Activated effector memory CD4-positive, alpha-beta T cell treated with Interleukin-2 at 50 U/mL for 16 hours (primary cell): ENCODE measurements at places on chromosomes 4 and X.

DNA sequence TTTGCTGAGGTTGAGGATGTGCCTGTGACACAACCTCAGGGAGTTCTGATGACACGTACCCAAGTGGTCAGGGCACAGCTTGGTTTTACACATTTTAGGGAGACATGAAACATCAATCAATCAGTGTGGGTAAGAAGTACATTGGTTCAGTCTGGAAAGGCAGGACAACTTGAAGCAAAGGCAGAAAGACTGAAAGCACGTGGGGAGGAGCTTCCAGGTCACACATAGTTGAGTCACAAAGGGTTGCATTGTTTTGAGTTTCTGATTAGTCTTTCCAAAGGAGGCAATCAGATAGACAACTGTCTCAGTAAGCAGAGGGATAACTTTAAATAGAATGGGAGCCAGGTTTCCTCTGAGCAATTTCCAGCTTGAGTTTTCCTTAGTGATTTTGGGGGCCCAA, 1910.0 kb upstream of the AGA start:
- DNase-seq, result no peak

DNA sequence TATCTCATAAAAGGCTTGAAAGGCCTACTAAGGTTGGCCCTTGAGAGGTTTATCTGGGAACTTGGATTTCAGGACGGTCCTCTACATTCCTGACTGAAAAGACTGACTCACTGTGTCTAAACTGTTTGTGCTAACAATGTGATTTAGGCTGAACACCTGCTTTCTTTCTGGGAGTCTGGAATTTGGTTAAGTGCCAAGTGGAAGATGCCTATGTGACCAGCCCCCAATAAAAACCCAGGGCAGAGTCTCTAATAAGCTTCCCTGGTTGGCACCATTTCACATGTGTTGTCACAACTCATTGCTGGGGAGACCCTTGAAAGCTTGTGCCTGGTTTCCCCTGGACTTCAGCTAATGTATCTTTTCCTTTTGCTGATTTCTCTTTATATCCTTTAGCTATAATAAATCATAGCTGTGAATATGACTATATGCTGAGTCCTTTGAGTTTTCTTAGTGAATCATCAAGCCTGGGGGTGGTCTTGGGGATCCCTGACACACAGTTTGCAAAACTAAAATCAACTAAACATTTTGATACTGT, 55.1 kb downstream of the GPR82 start:
- no peak for DNase-seq

- no peak for DNase-seq
Measured at GRCh38 chr4:151426513-151426912, 17.5 kb downstream of the FHIP1A start.

DNA sequence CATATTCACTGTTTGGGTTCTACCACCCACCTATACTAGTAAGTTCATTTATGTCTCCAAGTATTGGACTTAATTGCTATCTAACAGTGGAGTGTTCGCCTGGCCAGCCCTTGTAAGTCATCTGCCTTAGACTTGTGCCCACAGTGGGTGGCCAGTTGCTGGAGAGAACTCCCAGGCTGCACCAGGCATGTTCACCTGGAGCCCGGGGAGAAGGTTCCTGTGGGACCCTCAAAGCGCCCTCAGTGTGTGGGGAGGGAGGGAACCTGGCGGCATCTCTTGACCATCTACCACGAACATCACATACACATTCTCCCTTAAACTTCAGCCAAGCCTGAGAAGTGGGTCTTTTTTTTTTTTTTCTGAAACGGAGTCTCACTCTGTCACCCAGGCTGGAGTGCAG, 138.1 kb downstream of the CPZ start:
- no peak for DNase-seq

GRCh38 chr4:14364953-14365536, 637.2 kb upstream of the CPEB2 start:
- no peak for DNase-seq

- DNase-seq, result no peak
Measured at GRCh38 chr4:120753854-120754253, 168.7 kb downstream of the PRDM5 start.

DNA sequence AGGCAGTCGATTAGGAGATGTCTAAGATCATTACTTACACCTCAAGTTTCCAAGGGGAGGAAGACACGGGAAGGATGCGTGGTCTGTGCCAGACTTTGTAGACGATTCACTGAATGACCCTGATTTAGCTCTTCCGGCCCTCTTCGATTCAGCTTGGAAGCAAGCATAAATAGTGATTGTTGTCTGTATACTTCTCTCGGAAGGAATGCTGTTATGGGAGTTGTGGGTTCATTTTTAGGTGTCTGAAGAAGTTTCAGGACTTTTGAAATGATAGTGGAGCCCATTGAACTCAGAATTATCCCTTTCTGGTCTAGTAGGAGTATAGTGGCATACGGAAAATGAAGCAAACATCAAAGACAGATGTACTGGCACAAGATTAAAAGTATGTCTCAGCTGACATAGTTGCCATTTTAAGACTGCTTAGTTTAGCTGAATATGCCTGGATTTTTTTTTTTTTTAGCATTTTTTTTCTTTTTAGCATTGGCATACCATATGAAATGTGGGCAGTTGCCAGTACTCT, 1.0 kb upstream of the ANKRD17 start:
- no peak for DNase-seq

- DNase-seq, result no peak
Measured at GRCh38 chr4:137572647-137573046, 40.4 kb upstream of the PCDH18 start.

DNA sequence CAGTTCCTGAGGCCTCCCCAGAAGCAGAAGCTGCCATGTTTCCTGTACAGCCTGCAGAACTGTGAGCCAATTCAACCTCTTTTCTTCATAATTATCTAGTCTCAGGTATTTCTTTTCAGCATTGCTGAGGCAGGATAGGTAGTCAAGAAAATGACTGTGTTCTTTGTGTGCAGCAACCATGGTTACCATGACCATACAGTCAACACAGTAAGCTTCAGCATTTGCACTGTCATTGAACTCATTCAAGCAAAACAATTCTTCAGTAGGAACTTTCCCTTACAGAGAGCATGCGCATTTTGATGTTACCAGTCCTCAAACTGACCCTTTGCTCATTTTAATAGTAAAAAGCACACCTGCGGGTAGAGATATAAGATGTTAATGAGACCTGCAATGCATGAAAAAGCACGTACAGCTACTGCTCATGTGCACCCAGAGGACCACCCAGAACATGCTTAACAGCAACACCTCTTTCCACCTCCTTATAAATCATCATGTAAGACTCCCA, 180.8 kb downstream of the PRKX start:
- DNase-seq, result no peak

- no peak for DNase-seq
Measured at GRCh38 chr4:177235026-177235425, 74.6 kb upstream of the NEIL3 start.

DNA sequence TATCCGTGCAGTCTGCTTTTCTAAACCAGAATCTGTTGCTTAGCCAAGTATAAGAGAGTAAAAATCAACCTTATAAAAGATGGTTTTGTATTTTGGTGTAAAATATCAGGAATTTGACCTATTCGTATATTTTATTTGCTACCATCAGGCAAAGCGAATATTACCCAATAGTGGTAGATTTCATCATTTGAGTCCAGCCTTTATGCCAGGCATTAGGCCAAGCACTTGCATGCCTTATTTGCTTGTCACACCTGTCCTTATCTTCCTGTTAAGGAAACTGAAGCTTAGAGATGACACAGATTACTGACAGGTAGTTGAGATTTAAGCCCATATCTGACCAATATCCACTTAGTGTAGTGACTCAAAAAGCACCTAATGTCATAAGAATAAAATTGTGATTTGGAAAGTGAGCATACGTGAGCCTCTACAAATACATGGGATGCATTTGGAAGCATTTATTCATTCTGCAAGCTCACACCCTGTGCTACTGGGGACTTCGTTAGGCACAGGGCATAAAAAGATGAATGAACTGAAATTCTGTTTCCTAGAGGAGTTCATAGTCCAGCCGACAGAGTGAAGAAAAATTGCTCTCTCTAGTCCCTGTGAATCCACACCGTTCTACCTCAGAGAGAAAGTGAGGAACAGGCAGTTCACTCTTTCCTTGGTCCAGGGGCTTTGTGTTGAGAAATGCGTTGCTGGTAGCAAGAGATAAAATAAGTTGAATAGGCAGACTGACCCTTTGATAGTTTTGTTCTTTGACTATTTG, 2.3 kb upstream of the RNF212 start:
- DNase-seq, result no peak

- no peak for DNase-seq
Measured at GRCh38 chr4:54543088-54543795, 114.5 kb upstream of the KIT start.

GRCh38 chr4:10983885-10984640, 299.5 kb upstream of the CLNK start:
- DNase-seq, result no peak

- no peak for DNase-seq
Measured at GRCh38 chr4:130031858-130032257, 935.9 kb downstream of the C4orf33 start.

DNA sequence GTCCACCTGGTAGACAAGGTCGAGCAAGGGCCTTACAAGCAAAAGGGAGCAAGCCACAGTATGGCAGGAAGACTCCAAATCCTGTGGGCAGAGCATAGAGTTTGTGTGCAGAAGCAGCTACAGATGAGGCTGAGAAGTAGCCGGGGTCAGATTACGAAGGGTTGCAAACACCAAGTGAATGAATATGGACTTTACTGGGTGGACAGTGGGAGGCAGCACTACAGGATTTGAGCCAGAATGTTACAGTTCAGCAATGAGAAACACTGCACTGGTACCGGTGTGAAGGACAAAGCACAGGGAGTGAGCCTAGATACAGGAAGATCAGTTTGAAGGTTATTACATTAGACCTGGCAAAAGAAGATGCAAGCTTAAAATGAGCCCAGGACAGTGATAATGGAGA, 46.1 kb upstream of the HOPX start:
- DNase-seq, result no peak

GRCh38 chrX:152912106-152912505, 14.2 kb downstream of the ZNF185 start:
- no peak for DNase-seq

DNA sequence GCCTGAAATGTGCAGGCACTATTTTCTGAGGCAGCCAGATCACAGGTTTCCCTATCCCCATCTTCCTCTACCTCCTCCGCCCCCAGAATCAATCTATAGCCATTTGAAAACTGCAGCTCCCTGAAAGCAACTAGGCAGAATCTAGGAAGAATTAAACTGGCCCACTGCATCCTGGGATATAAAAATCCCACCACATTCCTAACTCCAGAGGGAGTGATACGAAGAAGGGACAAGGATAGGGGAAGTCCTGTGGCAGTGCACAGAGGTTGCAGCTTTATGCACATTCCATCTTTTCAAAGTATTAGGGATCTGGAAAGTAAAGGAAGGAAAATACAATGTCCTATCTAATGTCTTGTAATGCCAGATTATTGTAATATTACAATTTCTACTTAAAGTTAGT, 18.3 kb upstream of the HERC3 start:
- DNase-seq, result no peak

- no peak for DNase-seq
Measured at GRCh38 chr4:174119830-174120229, 163.6 kb downstream of the FBXO8 start.
